Putamen (tissue), 1 donor: ENCODE measurements at places on chromosomes 2 and 18.

- peak; percentile 55 for DNase-seq
These were observed 52.9 kb downstream of the DPYSL5 start for GRCh38 chr2:26900831-26901321.

DNA sequence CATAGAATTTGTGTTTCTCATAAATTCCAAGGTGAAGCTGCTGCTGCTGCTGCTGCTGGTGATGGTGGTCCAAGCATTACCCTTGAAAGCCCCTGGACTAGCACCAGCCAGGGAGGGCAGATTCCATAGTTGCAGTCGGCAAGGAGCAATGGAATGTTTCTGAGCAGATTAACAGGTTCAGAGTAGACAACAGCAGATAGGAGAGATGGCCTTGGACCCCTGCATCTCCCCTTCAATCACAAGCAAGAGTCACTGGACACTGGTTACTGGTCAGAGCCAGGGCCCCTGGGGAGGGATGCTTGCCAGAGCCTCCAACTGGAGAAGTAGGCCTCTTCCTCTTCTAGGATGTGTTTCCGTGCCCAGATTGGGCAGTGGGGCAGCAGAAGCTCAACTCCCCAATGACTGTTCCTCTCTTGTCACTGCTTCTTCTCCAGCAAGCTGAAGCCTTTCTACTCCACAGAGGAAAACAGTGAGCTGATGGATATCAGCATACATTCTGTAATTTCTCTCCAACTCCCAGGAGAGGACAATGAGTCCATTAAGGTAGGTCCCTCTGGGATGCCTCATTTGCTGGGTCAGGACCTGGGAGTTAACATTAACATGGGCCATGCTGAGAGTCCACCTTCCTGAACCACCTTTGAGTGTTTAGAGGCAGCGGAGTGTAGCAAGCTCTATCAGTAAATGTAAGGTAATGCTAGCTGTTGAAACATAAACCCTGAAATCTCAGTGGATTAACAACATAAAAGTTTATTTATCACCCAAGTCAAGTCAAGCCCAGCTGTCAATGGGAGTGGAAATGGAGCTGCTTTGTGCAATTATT, 35.3 kb downstream of the MROH2A start:
- no peak for DNase-seq

DNA sequence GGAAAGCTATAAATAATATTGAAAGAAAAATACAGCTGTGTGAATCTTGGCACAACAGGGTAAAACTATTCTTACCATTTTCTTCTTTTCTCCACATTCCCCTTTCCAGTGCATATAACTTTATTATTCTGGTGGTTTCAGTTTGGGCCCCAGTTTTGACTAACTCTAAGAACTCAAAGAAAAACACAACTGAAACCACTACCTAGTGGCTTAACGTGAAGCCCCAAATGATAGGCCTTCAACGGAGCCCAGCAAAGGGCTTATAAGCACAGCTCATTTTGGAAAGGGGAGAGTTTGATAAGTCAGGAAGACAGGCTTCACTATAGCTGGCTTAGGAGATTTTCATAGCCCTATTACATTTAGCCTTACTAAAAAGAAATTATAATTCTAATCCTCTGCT, 62.4 kb downstream of the PPP1R1C start:
- DNase-seq = no peak

GRCh38 chr2:189608170-189608569, 27.6 kb upstream of the SLC40A1 start:
- DNase-seq = no peak

DNA sequence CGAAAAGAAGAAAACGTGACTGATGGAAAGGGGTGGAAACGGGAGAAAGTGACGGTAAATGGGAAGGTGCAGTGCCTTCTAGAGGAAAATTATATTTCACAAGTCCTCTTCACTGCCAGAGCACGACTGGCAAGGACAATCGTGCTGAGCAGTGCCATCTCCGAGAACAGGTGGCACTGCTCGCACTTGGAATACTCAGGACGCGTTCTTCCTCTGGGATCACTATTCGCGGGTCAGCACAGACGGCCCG, 364 bp downstream of the STAT1 start:
- DNase-seq = no peak

- no peak for DNase-seq
These were observed 350.9 kb downstream of the NUP35 start for GRCh38 chr2:183474912-183475695.

GRCh38 chr2:196276421-196276820, 105.0 kb upstream of the STK17B start:
- DNase-seq = no peak

- DNase-seq = peak; percentile 70
These were observed 116.2 kb downstream of the METTL8 start for GRCh38 chr2:171317492-171318125.

- DNase-seq = no peak
These were observed 27.8 kb downstream of the TWIST2 start for GRCh38 chr2:238875471-238876231.

DNA sequence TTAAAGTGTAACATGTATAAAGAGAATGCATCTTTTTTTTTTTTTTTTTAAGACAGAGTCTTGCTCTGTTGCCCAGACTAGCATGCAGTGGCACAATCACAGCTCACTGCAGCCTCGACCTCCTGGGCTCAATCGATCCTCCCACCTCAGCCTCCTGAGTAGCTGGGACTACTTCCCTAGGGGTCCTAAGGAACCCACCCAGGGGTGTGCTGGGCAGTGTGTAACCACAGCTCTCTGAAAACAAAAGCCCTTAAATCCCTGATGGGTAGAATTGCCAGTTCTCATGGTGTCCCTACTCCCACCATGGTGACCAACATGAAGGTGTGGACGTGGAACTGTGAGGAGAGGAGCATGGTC, 105.6 kb upstream of the ST3GAL5 start:
- DNase-seq = no peak
